Stimulated activated CD4-positive, alpha-beta T cell treated with anti-CD3 and anti-CD28 coated beads, Interleukin-15, amount 100 ng/mL, for 1 hour (primary cell): ENCODE measurements at places on chromosomes 12 and 14.

DNA sequence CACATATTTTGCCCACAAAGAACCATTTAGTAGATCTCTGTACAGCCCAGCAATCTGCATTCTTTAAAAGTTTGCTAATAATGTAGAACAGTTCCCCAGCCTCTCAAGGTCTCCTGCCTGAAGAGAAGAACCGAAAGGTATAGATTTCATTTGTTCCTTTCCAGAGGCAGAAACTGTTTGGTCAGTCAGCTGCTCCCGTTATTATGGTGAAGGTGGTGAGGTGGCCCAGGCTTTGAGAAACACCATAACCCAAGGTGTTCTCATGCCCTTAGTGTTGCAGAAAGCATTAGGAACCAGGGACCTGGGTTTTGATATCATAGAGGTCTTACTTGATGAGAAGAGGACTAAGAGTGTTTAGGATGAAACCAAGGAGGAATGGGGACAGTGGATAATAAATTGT, 65.3 kb downstream of the SUSD6 start:
- DNase-seq: no peak

DNA sequence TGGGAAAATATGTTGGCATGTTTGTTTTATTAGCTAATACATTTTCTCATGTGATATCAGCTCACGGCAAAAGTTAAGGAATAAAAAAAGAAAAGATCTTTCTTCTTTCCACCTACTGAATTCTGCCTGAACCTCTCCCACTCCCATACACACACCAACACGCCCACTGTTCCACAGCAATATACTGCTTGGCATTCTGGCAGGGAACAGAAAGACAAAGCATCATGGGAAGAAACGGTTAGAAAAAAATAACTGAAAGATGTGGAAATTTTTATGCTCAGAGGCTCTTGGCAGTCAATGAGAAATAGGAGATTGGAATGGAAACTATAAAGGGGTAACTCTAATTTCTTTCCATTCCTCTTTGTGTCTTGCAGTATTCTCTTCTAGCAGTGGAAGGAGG, 268.5 kb downstream of the FOXG1 start:
- DNase-seq: no peak

GRCh38 chr14:55265197-55265596, 6.0 kb upstream of the FBXO34 start:
- DNase-seq: no peak

DNA sequence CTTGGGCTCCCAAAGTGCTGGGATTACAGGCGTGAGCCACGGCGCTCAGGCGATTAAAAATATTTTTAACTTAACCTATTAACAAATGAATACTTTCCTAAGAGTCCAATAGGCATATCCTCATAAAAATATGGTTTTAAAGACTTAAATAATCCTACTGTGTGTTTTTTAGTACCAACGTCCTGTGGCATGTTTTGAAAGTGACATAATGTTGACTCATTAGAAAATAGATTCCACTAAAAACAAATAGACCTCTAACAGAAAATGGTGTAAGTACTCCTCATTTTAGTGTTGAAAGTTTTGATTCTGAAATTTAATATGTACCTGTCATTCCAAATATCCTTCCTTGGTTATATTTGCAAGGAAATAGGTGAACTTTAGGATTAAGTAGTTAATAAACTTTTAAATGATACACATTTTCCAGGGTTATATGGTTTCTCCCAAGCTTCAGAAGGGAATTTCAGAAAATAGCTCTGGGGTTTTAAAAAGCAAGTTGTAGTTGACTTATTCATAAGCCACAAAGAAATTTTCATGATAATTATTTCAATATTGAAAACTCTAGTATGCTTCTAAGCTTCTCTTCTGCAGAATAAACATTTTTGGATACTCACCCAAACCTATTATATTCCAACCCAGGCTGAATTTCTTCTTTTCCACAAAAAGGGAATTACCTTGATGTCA, 12.1 kb upstream of the LUM start:
- DNase-seq: no peak

- DNase-seq: no peak
Measured at GRCh38 chr12:5440978-5441377, 9.1 kb downstream of the NTF3 start.

- DNase-seq: no peak
Measured at GRCh38 chr12:110546339-110546738, 36.8 kb downstream of the PPTC7 start.

- no peak for DNase-seq
Measured at GRCh38 chr14:58812050-58812910, 174.5 kb downstream of the DACT1 start.

DNA sequence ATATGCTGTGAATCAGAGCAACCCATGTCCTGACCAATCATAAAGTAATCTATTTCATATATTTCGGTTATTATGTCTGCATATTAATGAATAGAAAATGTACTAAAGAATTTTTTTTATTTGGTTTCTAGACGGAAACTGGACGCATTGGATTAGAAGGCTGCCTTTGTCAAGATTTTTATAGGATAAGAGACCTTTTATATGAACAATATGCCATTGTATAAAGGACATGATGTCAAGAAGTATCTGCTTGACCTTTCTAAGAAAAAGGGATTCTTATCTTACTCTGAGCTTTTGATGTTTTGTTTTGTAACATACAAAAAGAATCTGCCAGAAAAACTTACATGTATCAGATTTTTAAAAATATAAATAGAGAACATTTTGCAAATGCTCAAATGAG, 39.8 kb downstream of the CPSF2 start:
- no peak for DNase-seq

GRCh38 chr12:31370531-31371255, 44.7 kb upstream of the SINHCAF start:
- no peak for DNase-seq

DNA sequence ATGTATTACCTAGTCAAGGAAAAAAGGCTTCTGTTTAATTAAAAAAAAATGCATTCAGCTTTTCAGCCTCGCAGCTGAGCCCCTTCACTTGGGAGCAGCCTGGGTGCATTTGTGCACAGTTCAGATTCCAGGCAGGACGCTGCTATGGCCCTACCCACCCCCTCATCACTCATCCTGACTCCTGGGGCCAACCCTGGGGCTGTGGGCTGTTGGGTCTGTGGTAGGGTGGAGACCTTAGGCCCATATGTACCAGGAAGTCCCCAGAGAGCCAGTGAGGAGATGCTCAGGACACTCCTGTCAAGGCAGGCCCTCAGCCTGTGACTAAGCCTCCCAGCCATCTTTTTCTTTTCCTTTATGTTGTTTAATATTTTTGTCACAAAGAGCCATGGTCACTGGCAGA, 9.3 kb upstream of the CDCA4 start:
- no peak for DNase-seq

DNA sequence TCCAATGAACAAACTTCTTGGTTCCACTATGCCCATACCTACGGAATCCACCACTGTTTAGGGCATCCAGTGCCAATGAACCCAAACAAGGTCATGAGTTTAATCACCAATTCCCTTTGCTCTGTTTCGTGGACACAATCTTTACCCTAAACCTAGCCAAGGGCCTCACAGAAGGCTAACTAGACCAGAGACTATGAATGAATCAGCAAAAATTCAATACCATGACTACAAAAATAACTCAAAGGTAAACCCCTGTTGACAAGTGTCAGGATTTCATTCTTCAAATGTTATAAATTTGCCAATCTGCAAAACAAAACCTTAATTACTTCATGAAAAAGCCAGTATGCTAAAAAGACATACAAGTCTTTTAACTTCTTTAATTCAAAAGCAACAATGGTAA, 96.7 kb downstream of the CEP128 start:
- DNase-seq: no peak

DNA sequence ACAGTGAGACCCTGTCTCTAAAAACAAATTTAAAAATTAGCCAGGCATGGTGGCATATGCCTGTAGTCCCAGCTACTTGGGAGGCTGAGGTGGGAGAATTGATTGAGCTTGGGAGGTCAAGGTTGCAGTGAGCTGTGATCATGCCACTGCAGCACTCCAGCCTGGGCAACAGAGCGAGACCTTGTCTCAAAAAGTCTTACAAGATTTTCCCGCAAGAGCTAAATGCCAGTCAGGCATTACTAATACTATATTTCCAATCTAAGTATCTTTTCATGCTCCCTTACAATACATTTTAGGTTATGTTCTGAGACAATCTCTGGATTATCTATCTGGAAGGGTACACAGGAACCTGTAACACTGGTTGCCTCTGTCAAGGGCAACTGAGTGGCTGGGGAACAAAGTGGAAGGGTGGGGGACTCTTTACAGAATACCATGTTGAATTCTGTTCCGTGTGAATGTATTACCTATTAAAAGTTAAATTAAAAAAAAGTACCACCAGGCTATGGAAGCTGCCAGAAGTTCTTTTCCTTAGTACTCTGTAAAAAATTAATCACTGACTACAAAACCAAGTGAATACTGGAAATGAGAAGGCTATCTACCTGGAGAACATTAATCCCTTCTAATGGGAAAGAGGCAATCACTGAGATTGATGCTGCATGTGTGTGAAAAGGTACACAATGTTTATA, 56.7 kb downstream of the BTBD7 start:
- no peak for DNase-seq

GRCh38 chr14:66395300-66395699, 90.9 kb upstream of the CCDC196 start:
- no peak for DNase-seq

- DNase-seq: peak; percentile 21
Measured at GRCh38 chr14:94132285-94132887, 3.0 kb upstream of the IFI27L2 start.

GRCh38 chr14:70821584-70822529, 12.5 kb upstream of the MAP3K9 start:
- peak; percentile 18 for DNase-seq

DNA sequence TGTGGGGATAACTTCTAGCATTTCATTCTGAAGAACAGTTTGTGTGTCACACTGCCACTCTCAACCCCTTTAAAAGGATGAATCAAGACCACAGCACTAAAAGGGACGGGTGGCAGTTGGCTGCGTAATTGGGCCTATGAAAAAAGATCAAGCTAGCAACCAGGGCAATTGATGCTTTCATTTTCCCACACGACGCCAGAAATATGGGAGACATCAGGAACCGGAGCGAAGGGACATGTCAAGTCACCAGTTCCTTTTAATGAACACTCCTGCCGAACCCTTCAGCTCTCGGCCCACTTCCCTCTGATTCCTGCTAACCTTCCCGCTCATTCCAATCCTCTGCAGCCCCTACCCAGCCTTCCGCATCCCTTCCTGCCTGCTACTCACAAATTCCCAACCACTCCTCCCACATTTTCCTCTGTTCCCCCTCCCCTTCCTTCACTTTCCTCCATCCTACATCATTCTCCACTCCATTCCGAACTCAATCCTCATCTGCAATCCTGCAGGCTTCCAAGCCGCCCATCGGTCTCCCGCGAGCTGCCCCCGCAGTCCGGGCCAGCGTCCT, 753 bp downstream of the CSRNP2 start:
- no peak for DNase-seq

- DNase-seq: no peak
Measured at GRCh38 chr14:102941419-102942011, 19.1 kb downstream of the AMN start.

- DNase-seq: no peak
Measured at GRCh38 chr14:91361233-91361811, 56.3 kb downstream of the CCDC88C start.

GRCh38 chr12:49744363-49744885, 3.1 kb downstream of the TMBIM6 start:
- no peak for DNase-seq

DNA sequence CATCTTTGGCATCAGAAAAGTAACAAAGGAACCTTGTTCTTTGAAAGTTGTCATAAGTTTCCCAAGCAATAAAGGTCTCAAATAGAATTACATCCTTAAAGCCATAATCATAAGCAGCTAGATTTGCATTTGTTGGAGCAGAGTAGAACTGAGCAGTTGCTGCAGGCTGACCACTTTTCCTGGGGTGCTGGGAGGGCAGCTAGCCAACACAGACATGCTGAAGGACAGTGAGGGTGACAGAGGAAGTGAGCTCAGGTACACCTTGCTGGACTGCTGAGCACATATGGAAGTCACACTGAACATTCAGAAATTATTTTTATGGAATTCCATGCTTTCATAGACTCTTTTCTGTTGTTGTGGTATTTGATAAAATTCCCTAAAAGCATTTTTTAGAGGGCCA, 66.2 kb downstream of the MARK3 start:
- DNase-seq: no peak

DNA sequence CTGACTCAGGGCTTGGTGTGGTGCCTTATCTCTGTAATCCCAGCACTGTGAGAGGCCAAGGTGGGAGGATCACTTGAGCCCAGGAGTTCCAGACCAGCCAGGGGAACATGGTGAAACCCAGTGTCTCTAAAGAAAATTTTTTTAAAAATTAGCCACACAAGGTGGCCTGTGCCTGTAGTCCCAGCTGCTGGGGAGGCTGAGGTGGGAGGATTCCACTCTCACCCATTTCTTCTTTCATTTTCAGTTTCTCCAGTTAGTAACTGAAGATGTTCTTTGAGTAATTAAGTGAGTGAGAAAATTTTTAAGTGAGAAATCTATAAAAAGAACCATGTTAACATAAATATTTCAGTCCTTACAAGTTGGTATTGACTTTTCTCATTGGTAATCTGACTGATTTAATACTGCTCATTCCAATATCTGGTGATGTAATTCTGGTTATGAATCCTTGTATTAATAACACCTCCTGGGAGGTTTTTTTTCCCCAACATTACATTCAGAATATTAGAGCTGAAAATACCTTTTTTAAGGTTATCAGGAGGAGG, 6.1 kb downstream of the METTL3 start:
- DNase-seq: no peak

DNA sequence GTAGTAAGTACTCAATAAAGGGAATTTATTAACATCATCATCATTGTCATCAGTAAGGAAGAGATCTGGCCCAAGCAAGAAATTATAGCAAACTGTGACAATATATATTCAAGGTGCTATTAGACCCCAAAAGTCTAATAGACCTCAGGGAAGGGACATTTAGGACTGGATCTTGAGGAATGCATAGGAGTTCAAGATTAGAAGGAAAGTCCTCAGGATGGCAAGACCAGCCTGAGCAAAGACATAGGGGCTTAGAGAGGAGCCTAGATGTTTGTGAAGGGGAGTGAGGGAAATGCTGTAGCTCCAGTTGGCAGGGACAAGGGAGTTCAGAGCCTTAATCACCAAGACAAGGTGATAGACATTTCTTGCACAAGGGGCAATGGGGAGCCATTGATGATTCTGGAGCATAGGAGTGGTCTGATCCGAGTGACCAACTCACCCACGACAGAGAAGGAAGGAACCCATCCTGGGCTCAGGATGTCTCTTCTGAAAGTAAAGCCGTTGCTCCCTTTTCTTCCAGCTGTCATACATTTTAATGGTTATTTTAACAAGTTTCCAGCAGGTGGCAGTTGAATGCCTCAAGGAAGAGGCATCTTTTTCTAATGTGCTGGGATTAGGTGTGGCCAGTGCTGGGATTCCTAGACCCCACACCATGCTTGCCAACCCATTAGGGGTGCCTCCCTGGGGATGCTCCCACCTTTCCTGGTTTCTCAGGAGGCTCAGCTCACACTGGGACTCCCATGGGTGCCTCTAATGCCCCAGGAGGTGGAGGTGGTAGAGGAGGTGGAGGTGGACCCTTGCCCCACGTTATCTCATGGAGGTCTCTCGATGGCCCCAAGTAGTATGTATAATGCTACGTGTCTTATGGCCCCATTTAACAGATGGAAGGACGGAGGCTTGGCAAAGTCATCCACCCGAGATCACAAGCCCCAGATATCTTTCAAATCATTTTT, 37.8 kb downstream of the PHETA1 start:
- no peak for DNase-seq
